ENCODE measurements at places on chromosomes 16 and 17.

GRCh38 chr16:14132696-14133048 is 61.6 kb downstream of the MRTFB start:
- DNase-seq, result no peak

DNA sequence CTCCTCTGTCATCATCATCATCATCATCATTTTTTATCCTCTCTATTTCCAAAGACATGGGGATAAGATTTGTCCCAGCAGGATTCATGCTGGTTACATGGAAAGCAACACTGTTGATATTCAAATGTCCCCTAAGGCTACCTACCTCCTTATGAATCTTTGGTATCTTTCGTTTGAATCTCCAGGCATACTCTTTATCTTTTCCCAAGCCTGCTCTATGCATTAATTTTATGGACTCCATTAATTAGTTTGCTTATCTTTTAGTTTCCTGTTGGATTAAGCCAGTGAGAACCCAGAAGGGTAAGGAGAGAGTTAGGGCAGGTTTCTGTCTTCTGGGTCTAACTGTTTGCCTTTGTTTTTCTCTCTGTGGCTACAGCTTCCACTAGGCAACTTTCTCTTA is 129.6 kb upstream of the GOT2 start:
- DNase-seq, result no peak

- no peak for DNase-seq
Measured at GRCh38 chr17:39173526-39174274, 7.7 kb upstream of the ARL5C start.

DNA sequence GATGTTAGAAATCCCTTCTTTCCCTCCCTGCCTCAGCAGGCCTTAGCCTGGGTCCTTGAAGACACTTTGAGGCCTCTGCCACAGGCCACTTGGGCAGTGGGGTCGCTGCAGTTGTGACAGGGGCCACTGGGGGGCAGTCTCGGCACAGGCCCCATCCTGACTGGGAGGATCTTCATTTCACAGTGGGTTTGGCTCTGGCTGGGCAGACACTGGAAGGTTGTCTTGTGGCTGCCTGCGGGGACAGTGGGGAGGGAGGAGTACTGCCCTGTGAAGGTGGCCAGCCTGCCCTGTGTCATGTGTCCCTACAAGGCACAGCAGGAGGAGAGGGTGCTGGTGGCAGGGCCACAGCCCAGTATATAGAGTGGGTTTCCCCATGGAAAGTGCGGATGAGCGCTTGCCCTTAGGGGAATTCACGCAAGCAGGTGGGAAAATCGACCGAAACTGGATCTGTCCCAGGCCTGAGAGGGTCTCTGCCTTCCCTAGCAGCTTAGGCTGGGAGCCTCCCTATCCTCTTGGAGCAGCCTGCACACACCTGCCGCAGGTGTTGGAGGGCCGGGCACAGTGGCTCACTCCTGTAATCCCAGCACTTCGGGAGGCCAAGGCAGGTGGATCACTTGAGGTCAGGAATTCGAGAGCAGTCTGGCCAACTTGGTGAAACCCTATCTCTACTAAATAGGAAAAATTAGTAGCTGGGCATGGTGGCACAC is 28.8 kb downstream of the GINS2 start:
- peak; percentile 85 for DNase-seq

GRCh38 chr17:29616300-29617048 is 6.2 kb downstream of the CORO6 start:
- DNase-seq, result no peak

DNA sequence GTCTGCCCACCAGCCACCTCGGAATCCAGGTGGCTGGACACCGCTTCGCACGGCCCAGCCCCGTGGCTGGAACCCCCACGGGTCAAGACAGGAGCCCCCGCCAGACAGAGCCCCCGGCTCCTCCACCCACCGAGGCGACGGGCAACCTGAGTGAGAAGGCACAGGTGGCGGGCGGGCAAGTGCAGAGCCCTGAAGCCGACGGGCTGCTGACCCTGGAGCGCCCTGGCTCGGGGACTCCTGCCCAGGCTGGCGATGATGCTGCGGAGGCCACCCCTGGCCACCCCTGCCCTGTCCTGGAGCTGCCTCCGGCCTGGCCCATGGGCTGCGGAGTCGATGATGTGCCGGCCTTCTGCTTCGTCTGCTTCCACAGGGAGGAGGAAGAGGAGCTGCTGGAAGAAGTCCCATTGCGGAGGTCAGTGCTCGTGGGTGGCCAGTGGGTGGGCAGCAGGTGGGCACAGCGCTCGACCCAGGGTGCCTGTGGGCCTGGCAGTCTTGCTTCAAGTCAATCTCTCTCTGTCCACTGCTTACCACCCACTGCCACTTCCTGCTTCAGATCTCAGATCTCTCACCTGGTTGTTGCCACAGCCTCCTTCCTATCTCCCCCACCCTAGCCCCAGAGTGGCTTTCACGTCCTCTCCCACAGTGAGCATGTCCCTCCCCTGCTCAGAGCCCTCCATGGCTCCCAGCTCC is 33.1 kb upstream of the SBK1 start:
- DNase-seq, result no peak

DNA sequence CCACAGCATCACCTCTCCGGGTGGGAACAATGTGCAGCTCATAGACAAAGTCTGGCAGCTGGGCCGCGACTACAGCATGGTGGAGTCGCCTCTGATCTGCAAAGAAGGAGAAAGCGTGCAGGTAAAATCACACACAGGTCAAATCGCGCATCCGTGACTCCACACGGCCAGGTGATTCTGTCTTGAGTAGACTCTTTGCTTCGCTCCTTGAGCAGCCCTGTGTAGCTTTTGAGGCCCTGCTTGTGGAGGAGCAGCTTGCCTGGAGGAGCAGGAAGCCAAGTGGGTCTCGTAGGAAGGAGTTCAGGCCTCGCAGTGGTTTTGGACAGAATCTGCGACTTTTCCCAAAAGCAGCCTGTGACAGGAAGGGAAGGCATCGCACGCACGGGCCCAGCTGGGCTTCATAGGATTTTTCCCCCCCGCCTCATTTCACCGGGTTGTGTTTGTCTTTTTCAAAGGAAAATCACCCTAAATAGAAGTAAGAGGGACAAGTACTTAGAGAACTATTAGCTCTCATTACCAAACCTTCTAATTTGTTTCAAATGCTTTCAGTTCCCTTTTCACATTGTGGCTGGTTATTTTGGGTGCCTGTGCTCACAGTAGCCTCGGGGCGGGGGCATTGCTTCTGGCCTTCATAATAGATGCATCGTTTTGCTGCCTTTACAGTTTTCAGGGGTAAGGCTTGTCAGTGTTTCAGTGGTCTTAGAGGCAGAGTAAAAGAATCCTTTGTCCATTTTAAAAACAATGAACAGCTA is 71.5 kb downstream of the SEC14L1 start:
- DNase-seq, result no peak

GRCh38 chr17:80103449-80104085 is 2.2 kb downstream of the GAA start:
- DNase-seq, result no peak

DNA sequence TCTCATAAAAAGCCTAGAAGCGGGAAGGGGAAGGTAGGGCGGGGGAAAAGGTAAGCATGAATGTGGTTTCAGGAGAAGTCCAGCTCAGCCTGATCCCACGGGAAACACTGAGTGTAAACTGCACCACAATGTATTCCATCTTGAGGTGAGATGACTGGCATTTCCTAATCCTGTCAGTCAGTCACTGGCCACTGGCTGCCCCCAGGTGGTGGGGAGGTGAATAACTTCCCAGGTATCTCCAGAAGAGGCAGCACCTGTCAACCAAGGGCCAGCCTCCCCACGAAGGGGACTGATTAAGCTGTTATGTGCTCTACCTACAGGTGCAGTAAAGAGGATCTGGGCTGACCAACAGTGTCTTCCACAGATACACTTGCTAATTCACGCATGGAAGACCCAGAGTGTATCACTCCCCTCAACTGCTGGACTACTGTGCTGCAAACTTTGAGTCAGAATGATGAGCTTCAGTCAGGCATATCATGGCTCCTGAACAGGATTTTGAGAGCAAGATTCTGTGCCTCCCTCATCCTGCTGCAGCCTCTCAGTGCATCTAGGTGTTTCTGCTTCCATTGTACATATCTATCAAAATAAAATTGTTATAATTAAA is 108.5 kb upstream of the CCL2 start:
- no peak for DNase-seq

DNA sequence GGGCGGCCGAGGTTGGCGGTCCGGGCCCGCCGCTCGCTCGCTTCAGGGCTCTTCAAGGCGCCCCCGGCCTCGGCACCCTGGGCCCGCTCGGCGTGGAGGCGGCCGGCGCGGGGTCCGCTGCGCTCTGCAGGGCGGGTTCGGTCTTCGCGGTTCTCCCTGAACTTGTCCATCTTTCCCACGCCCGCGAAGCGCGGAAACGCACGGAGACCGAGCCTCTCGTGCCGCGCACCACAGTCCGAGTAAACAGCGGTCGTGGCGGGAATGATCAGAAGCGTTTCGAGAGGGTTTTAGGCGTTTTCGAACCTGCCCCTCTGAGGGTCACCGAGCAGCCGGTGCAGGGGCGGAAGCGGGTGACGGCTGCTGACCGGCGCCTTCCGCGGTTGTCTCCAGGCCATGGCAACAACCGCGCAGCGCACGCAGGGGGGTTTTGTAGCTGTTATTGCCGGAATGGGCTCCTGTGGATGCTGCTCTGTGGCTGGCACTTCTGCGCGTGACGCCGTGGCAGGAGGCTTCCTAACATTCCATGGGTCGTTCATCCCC is 414 bp downstream of the NARF start:
- DNase-seq, result no peak

GRCh38 chr16:65689726-65690125 is 567.9 kb upstream of the CDH11 start:
- no peak for DNase-seq

Measured in type B pancreatic cell (in vitro differentiated cells).